SK-N-DZ (cell line): ENCODE measurements at places on chromosomes 13 and 19.

DNA sequence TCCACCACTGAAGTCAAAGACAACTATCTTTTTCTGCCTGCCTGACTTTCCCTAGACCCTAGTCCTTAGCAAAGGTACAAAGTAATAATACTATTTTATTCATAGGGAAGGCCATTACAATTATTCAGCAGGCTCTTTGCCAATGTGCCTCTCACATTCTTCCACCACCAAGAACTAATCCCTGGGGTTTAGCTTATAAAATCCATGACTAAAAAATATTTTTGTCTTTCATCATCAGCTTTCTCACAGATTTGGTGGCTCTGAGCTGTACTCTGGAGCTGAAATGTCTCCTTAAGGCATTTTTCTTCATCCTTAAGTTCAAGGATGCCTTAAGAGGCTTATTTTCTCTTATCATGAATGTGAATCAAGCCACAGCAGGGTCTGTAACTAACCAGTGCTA, 96.1 kb downstream of the OXGR1 start:
- DNase-seq: no peak

- no peak for DNase-seq
These were observed 3.5 kb upstream of the ZNF787 start for GRCh38 chr19:56124578-56124977.

DNA sequence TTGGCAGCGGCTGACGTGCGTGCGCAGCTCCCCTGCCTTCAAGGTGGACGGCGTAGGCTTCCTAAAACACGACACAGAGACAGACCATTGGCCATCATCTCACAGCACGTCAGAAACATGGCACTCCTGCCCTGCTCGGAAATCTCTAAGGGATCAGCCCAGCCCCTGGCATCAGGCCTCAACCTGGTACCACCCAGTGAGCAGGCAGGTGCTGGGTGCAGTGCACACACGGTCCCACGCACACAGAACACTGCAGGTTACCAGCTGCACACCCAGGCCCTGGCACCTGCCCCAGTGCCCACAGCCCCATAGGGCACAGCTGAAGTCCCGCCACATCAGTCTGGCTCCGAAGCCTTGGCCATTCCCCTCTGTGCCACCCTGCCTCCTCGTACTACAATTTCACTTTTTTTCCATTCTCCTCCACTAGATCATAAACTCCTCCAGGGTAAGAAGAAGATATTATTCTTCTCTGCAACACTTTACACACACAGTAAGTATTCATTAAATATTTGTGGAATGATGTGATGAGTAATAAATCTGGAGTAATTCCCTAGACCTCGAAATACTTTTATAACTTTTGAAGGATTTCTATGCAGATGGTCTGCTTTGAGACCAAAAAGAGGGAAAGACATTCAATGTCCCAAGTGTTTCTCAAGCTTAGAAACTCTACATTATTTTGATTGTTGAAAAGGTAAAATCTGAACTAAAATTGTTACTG, 156.4 kb downstream of the COL4A1 start:
- DNase-seq: no peak

GRCh38 chr13:85509512-85509911, 289.7 kb downstream of the SLITRK6 start:
- DNase-seq: no peak

- no peak for DNase-seq
These were observed 257.5 kb upstream of the STARD13 start for GRCh38 chr13:33543089-33543459.

DNA sequence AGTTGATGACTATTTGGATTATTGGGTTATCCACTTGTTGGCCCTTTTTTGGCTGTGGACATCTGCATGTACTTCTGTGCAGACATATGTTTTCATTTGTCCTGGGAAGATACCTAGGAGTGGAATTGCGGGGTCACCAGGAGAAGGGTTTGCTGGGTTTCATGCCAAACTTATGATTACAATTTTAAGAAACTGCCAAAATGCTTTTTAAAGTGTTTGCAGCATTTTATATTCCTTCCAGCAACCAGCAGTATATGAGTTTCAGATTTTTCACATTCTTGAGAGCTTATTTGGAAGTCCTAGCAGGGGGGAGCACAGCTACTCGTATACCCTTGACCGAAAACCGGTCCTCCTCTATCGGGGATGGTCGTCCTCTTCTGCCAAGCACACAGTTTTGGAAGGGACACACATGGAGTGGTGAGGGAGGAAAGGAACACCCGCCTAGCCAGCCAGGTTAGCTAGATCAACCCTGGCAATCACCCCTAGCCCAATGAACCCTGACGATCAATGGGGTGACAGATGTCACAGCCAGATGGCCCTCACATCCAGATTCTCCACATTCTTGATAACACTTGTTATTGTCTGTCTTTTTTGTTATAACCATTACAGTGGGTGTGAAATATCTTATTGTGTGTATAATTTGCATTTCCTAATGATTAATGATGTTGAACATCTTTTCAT, 26.7 kb upstream of the RNF113B start:
- DNase-seq: no peak

DNA sequence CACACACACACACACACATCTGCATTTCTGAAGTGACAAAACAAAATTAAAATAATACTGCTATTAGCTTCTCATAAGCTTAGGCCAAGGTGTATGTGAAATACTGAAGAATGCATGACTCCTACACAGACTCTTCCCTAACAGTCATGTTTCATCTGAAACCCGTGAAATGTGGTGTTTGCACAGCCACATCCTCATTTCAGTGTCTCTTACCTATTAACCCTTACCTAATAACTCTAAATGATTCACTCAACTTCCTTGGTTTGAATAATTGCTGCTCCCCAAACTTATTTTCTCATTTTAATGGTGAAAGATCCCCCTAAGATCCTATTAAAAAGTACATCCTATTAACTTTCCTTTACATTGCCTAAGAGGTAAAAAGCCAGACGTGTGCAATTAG, 117.6 kb downstream of the MIPEP start:
- no peak for DNase-seq

DNA sequence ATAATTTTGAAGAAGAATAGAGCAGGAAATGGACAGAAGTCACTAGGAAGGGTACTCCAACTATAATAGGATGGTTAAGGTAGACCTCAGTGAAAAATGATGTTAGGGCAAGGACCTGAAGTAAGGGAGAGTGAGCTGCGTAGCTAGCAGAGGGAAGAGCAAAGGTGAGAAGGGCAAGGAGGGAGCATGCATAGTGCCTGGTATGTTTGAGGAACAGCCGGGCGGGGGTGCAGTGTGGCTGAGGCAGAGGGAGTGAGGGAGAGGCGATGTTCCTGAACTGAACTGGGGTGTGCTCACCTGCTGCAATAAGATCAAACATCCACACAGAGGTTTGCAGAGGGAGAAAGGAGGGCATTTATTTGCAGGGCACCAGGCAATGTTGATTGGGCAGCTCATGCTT, 110.4 kb downstream of the DNAJC15 start:
- DNase-seq: no peak

DNA sequence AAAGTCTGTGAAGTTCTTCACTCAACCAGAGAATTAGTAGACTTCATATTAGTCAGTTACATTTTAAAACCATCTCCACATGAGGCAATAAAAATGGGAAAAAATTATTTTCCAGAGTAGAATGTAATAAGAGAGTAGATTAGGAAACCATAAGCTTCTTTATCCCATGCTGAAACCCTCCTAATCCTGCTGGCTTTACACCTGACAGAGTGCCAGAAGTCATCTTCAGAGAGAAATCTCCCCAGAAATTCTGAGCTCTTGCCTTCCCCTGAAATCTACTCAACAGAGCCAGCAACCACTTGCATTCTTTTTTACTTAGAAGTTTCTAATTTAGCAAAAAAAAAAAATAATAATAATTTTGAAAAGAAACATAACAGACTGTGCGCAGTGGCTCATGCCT, 279.9 kb downstream of the NHLRC3 start:
- DNase-seq: no peak

- no peak for DNase-seq
These were observed 17.7 kb downstream of the METTL21C start for GRCh38 chr13:102677122-102677521.

DNA sequence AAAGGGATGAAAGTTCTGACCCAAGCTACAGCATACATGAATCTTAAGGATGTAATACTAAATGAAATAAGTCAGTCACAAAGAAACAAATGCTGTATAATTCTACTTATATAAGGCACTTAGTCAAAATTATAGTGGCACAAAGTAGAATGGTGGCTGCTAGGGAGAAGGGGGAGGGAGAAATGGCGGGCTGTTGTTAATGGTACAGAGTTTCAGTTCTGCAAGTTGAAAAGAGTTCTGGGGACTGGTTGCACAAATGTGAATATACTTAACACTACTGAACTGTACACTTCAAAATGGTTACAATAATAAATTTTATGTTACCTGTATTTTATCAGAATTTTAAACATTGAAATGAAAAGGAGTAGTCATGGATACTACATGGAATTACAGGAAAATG, 48.9 kb upstream of the CLDN10 start:
- DNase-seq: no peak

- no peak for DNase-seq
These were observed 2.9 kb downstream of the KLF2 start for GRCh38 chr19:16327501-16327900.

DNA sequence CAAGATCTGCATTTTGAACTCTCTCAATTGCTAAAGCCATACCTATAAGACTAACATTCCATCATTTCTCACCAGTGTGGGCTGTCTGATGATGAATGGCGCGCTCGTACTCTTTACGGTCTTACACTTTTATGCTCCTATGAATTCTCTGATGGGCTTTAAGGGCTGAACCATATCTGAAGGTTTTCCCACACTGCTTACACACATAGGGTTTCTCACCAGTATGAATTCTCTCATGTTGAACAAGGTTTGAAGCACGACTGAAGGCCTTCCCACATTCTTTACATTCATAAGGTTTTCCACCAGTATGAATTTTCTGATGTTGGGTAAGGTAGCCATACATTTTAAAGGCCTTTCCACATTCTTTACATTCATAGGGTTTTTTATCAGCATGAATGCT, 18.8 kb upstream of the ZNF607 start:
- DNase-seq: no peak

- DNase-seq: no peak
These were observed 36.9 kb downstream of the ARRDC2 start for GRCh38 chr19:18044825-18045304.

DNA sequence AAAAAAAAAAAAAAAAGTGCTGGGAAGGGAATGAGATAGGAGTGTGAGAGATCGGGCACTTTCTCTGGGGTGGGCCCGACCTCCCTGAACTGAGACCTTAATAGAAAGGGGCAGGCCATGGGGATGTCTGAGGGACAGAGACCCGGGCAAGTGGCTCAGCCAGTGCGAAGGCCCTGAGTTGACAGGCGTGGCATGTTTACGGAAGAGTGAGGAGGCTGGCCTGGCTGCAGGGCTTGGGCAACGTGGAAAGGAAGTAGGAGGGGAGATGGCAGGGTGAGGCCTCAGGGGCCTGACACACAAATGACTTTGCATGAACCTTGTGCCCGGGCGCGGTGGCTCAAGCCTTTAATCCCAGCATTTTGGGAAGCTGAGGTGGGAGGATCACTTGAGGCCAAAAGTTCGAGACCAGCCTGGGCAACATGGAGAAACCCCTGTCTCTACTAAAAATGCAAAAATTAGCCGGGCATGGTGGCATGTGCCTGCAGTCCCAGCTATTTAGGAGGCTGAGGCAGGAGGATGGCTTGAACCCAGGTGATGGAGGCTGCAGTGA, 13.9 kb downstream of the FCHO1 start:
- DNase-seq: no peak
